ENCODE measurements at places on chromosomes 16 and 17.

GRCh38 chr17:67759355-67760171, 41.8 kb downstream of the NOL11 start:
- peak; percentile 37 for DNase-seq

DNA sequence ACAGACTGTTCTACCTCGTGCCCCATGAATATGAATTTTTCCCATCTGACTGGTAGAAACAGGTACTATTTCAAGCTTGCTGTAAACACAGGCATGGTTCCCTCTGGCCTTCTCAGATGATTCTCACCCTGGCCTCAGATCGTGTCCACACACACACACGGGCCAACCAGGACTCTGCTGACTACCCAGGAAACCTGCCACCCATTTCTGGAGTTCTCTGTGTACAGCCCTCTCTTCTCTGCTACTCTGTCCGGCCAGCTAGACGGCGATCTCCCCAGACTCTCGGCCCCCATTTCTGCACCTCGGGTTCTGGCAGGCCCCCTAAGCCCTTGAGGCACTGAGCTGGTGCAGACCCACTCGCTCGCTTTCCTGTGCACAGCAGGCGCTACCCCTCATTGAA, 31.2 kb downstream of the RPA1 start:
- DNase-seq, result no peak

DNA sequence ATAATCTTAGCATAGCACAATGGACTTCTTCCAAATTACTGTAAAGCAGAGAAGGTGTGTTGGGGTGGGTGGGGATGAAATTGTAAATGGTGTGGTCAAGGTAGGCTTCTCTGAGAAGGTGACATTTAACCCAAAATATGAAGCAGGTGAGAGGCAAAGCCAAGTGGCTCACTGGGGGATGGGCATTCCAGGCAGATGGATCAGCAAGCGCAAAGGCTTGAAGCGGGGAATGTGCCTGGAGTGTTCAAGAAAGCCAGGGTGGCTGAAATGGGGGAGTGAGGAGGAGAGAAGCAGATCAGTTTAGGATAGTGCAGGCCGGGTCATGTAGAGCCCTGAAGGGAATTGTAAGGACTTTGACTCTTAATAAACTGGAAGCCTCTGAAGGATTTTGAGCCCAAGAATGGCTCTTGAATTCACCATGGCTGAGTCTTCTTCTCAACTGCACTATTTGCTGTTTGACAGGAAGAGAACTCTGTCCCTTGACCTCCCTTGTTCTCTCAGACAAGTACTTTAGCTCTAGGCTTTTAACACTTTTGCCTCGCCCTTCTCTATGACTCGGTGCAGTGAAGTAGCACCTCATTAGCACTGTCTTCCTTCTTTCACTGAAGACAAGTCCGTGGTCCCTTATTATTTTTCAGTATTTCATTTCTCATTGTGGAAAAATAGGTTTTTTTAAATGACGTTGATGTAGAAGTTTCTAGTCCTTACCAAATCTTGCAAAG, 14.7 kb downstream of the CACNG3 start:
- no peak for DNase-seq

GRCh38 chr16:66621973-66622372, 17.5 kb downstream of the CMTM3 start:
- DNase-seq, result no peak

DNA sequence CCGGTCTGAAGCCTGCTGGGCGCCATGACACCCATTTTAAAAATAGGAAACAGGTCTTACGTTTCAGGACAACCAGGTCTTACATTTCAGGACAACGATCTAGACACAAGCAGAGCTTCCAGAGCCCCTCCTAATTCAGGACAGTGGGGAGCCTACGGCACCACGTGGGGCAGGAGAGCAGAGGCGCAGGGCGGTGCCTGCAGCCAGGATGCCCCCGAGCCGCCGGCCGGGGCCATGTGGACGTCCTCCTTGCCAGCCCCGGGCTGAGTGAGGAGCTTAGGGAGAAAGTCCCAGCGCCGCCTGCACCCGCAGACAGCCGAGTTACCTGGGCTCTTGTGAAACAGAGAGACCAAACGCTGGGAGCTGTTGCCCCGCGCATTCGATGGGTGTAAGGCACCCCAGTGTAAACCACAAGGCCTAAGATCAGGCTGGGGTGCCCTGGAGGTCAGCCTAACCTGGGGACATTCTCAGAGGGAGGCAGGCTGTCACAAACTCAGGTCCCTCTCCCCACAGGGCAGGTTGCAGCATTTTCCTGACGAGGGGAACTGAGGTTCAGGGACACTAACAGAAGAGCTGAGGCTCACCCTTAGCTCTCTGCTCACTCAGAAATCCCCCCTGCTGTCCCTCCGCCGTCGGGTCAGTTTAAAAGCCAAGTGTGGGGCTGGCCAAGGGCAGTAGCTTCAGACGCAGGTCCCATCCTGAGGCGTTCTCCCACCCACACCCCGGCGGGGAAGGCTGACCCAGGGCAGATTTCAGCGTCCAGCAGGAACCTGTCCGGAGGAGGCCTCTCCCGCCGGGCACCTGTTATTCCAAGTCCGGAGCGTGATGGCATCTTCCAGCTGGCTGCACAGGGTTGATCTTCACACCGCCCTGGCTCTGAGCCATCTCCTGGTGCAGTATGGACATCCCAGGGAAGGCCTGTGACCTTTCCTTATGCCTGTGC, 1.8 kb upstream of the NOTUM start:
- DNase-seq, result no peak
